ENCODE measurements at places on chromosomes 6 and 20. TPM values are rescaled to one million over a fixed set of nuclear protein-coding genes. Genes with fewer than 3 reads are reported as not detected.

RAB32 gene
- 48.7 TPM for total RNA-seq

DNA sequence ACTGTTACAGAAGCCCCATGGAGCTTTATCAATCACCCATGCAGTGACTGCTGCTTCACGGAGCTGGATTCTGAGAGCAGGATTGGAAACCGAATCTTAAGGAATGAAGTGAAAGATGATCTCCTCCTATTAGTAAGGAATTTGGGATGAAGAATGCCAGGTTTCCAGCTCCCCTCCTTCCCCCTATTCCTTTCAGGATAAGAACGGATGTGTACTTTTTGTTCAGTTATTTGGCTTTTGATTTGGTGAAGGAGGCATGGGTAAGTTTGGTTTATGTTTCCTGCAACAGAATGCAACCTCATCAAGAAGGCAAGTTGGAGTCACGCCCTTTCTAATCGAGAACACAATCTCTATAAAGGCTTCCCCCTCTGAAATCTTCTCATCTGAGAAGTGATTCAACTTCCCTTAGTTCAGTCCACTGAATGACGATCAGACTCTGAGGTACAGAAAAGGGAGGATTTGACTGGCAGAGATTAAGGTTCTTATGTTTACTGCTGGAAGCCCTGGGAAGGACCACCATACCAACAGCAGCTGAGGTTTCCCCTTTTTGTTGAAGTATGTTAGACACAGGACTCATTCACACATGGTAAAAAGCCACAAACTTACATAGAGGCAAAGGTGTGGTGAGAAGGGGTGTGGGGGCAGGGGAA, 5.5 kb downstream of the ELMO2 start:
- no peak overlapping the region for H3K4me3 ChIP-seq
- H3K4me1 ChIP-seq, result peaks cover 97% of the 10 kb centered on the region
- peak overlapping the region; percentile 82 for H3K27ac ChIP-seq
- H3K36me3 ChIP-seq, result peaks cover 10% of the 10 kb centered on the region
- DNase-seq, result peak; percentile 24
- no peaks in the 10 kb centered on the region for H3K27me3 ChIP-seq

ME1 gene
- total RNA-seq, result 22.6 TPM

DNA sequence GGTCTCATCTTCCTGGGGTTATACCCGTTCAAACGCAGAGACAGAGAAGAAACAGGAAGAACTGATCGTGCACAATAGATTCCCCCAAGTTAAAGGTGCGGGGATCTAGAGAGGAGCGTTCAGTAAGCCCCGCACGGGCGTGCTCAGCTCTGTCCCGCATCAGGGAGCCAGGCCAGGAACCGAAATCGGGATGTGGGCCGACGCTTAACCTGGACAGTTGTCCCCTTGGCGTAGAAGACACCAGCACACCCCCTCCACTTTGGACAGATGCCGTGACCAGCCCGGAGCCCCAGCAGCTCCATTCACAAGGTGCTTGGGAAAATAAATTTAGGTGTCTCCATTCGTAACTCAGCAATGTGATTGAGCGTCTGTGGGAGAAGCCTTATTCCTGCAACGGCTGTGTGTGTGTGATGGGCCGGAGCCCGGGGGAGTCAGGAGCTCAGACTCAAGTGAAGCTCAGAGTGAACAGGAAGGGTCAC, 24.0 kb upstream of the GATA5 start:
- no peak overlapping the region for H3K4me3 ChIP-seq
- no peaks in the 10 kb centered on the region for H3K4me1 ChIP-seq
- DNase-seq, result no peak
- no peak overlapping the region for H3K27ac ChIP-seq
- H3K27me3 ChIP-seq, result no peaks in the 10 kb centered on the region
- H3K36me3 ChIP-seq, result no peaks in the 10 kb centered on the region
